ENCODE measurements at places on chromosomes 4 and X.

DNA sequence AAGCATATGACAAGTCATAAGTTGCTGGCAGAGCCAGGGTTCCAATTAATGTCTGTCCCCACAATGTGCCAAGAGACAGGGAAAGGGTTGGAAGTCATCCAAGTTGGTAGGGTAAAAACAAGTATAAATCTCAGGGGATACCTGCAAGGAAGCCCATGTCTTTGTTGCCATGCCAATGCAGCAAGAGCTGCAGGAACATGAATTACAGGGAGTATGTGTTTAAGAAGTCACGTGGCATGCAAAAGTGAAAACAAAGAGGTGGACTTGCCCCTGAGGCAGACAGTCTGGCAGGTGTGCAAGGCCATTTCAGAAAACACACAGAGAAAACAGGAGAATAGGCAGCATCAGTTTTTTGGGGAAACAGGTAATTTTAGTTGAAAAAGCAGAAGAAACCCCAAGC lies 29.4 kb downstream of the C4orf51 start:
- peak; percentile 29 for DNase-seq

GRCh38 chr4:78669453-78669852 lies 106.7 kb upstream of the BMP2K start:
- no peak for DNase-seq

- DNase-seq = no peak
Measured at GRCh38 chr4:157014621-157015591, 43.3 kb upstream of the PDGFC start.

DNA sequence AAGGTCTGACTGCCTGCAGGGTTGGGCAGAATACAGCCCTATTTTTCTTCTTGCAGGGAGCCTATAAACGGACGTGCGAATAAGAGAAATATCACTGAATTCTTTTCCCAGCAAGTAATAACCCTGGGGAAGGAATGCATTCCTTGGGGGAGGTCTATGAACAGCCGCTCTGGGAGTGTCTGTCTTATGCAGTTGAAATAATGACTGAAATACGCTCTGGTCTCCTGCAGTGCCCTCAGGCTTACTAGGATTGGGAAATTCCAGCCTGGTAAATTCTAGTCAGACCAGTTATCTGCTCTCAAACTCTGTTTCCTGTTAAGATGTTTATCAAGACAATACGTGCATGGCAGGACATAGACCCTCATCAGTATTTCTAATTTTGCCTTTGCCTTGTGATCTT lies 72.1 kb upstream of the FAM241A start:
- DNase-seq = no peak

DNA sequence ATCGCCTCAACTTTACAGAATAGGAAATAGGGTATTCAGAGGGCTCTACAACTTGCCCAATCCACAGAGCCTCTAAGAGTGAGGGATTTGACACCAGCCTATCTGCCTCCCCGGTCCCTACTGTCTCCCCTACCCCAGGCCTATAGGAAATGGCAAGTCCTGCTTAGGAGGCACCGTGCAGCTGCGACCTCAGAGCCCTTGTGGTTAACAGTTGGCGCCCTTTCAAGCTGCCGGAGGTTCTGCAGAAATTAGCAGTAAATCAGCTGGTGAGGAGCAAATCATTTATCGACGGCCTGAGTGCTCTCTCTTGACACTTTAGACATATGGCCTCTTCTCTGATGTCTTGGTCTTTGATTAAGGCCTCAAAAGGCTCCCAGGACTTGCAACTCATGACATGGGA lies 96.9 kb downstream of the CLNK start:
- no peak for DNase-seq

DNA sequence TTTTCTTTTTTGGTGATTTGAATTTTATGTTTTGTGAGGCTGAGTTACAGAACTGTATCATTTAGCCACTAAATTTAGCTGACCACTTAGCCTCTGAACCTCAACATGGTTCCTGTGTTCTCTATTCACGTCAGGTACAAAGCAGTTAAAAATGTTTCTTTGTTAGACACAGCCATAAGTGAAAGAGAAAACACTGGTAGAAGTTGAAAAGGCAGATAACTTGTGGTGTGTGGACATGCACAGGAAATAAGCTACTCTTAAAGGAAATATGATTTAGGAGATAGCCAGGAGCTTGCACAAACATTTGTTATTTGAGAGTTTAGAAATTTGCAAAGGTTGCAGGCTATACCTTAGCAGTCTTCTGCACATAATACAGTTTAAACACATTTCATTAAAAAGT lies 171.0 kb upstream of the RPS6KA3 start:
- DNase-seq = no peak

GRCh38 chrX:21408307-21408706 lies 34.1 kb downstream of the CNKSR2 start:
- no peak for DNase-seq

DNA sequence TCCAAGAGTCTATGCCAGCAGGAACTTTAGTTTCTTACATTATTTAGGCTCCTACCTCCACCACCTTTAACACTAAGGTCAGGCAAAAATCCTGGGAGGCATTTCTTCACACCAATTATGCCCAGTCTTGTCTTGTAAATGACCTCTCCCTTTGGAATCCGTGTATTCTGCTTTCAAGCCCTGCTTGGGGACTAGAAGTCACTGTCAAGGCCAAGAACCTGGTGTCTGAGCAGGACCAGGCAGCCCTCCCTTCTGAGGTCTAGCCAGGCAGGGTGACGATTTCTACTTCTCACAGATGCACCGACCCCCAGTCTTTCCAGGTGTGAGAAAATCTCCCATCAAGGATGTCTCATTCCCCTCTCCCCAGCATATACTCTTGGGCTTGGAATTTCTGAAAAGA lies 82.7 kb upstream of the C1QTNF7 start:
- no peak for DNase-seq

DNA sequence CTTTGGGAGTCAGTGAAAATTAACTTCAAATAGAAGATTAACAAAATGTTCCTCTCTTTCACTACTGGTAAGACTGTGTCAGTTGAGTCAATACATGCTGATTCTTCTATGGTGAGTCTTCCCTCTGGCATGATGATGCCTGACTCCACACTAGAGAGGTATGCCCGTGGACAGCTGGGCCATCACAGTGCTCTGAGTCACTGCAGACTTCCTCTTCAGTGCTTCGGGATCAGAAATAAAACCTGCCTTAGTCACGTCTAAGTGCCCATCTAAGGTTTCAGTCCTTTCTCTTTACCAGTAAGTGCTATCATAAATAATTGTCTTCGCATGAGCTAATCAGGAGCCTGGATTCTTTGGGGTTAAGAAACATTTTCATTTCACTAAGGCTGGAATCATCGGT lies 1.6 kb upstream of the ASB5 start:
- no peak for DNase-seq

- no peak for DNase-seq
Measured at GRCh38 chr4:106039796-106040195, 144.5 kb downstream of the NPNT start.

- no peak for DNase-seq
Measured at GRCh38 chrX:119240356-119240755, 4.3 kb downstream of the PGRMC1 start.

Data from NCI-H748 treated with DMSO at 0.1 percent for 48 hours (cell line).